ENCODE measurements at places on chromosomes 11 and 22. TPM values are rescaled to one million over a fixed set of nuclear protein-coding genes. Genes with fewer than 3 reads are reported as not detected.

DNA sequence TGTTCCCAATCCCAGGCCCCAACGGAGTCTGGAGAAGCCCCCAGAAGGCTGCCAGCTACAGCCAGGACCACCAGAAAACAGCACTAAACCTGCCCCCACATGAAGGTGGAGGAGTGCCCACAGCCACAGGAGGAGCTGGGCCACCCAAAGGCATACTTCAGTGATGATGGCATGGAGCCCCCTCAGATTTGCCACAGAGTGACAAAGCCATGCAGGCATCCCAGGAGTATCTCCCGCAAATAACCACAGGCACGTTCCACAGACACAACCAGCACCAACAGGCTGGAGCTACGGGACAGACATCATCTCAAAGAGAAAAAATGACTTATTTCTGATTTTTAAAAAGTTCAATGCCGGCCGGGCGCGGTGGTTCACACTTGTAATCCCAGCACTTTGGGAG, 10.6 kb downstream of the CARS1 start:
- no peak for DNase-seq

The GLYATL1 gene
- 0.63 TPM for total RNA-seq

DNA sequence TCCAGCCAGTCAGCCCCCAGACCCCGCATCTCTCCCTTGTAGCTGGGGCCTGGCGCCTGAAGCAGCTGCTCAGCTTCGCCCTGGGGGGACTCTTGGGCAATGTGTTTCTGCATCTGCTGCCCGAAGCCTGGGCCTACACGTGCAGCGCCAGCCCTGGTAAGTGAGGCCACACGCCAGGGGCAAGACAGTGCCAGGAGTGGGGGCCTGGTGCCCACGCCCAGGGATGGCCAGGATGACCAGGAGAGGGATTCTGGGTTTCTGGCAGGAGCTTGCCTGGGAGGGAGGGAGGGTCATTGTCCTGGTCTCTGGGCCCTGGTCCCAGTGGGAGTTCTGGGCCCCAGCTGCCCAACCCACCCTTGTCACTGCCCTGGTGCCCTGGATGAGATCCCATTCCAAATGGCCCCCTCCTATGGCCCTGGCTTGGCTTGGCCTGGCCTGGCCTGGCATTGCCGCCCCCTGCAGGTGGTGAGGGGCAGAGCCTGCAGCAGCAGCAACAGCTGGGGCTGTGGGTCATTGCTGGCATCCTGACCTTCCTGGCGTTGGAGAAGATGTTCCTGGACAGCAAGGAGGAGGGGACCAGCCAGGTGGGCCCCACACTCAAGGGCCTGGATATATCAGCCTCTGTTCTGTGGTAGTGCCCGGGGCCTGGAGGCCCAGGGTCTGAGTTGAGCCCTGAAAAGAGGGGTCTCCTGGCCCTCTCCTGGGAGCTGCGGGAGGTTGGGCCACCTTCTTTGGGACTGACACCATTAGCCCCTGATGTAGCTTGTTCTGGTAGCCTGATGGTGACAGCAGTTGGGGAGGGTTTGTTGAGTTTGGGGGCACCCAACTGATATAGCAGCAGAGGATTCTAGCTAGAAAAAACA, 3.7 kb downstream of the SLC39A13 start:
- no peak for DNase-seq

The SULT4A1 gene
- total RNA-seq, result not detected

GRCh38 chr11:129141748-129142523, 50.2 kb downstream of the ARHGAP32 start:
- no peak for DNase-seq

The NNMT gene
- total RNA-seq, result 137 TPM

- no peak for DNase-seq
Observed at GRCh38 chr11:12529793-12530192, 144.4 kb upstream of the TEAD1 start.

DNA sequence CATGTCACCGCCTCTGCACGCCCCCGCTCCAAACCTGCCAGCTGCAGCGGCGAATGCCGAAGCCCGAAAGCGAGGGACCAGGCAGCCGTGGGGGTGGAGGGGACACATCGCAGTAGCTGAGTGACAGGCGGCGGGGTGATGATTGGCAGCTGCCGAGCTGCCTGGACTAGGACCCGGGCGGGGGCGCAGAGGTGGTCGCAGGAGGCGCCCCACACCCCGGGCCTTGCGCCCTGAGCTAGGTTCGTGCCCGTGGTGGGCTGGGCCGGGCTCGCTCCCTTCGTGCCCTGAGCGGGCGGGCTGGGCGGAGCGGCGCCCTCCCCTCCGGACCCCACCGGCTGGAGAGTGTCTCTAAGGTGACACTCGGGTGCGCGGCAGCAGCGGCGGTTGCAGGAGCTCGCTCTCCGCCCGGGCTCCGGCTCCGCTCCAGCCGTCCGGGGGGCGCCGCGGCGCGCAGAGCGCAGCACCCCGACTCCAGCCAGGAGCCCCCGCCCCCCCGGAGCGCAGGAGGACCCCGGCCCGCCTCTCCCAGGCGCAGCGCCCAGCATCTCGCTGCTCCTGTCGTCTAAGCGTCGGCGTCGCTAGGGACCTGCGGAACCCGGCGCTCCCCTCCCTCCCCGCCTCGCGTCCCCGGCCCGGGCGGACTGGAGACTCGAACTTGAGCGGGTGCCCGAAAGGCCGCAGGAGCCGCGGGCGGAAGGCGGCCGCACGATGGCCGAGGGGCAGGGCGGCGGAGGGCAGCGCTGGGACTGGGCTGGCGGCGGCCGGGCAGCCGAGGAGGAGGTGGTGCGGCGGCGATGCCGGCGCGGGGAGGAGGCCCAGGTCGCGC, 14.5 kb upstream of the DGKZ start:
- no peak for DNase-seq

The IPO7 gene
- total RNA-seq, result 63.6 TPM

DNA sequence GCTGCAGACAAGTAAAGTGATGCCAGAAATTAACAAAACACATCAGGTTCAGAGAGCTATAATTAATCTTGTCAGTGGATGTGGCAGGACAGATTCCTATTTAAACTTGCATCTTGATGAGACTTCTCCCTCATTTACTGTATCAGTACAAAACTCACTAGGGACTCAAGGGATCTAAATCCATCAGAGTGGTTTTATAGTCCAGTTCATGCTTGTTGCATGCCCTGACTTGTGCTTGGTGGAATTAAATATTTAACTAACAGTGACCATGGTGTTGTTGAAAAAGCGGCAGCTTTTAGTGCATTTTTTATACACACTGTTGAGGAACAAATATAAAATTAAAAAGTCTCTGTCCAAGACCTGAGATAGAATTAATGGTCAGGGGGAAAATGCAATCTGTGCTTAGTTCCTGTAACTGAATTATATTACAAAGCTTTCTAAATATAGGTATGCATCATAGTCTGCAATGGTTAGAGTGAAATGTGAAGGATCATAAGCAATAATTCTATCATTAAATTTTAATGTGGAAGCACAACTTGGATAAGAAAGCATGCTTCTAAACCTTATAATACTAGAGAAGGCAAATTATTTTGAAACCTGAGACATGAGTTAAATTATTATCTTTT, 1475.5 kb upstream of the TENM4 start:
- no peak for DNase-seq

DNA sequence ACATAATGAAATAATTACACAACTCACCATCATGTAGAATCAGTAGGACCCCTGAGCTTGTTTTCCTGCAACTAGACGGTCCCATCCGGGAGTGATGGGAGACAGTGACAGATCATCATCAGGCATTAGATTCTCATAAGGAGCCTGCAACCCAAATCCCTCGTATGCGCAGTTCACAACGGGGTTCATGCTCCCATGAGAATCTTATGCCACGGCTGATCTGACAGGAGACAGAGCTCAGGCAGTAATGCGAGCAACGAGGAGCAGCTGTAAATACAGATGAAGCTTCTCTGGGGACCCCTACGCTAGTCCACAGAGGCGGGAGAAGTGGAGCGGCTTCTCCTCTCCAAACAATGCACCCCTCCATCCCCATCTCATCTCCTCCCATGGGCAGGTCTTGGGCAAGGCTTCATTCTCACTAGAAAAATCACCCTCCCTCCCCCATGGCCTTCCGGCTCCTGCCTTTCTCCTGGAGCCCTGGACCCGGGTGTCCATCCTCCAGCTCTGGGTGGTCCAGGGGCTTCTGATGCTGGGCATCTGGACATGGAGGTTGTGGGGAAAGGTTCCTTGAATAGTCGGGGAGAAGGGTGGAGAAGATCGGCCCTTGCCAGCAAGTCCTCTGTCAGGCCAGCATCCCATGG, 16.2 kb upstream of the RAC2 start:
- DNase-seq, result no peak

Measured in lower leg skin (tissue), 4 donors.